ENCODE measurements at places on chromosomes 4 and X.

DNA sequence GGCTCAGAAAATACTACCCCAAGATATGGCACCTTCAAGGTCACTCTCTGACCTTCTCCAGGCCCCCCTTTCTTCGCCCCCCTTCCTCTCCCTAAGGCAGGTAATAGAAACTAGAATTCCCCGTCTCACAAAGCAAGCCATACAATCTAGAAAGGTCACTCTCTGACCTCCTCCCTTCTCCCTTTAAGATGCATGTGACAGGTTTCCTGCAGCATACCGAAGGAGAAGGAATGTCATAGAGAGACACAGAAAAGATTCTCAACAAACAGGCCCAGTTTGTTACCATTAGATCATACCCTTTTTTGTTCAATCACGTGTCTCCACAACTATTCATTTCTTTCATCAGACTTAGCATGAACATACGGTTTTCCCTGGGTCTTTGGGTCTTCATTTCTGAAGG is 51.2 kb upstream of the RBMXL3 start:
- no peak for DNase-seq

DNA sequence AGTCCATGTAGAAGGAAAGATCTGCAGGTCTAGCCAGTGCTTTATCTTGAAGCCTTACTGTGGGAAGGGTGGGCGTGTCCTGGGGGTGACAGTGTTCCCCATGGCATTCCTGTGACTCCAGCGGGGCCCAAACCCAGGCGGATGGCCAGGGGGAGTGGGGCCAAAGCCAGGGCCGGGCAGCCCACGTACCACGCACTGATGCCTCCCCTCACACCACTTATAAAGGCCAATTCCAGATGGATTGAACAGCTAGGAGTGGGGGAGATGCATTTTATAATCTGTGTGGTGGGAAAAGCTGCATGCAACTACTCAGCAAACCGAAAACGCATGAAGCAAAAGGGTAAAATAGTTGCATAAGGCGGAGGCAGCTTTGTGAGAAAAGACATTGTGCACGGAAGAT is 36.4 kb downstream of the NELFA start:
- DNase-seq = no peak

DNA sequence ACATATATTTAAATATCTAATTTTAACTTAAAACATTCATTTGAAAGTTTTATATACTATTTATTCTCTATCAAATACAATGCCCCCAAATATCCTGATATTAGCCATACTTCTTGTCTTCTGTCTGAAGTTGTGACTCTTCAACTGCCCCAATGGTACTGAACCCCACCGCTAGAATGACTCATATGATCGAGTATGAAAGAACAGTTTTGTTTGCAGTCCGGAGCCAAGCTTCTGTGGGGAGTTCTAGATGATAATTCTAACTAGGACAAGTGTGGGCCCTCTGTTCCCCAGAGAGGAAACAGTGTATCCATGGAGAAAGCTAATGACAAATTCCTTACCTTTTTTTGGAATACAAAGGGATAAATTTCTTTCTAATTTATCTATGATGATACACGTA is 24.7 kb upstream of the CT47A1 start:
- DNase-seq = no peak

- no peak for DNase-seq
These were observed 167.2 kb upstream of the SLIT2 start for GRCh38 chr4:20084488-20084887.

DNA sequence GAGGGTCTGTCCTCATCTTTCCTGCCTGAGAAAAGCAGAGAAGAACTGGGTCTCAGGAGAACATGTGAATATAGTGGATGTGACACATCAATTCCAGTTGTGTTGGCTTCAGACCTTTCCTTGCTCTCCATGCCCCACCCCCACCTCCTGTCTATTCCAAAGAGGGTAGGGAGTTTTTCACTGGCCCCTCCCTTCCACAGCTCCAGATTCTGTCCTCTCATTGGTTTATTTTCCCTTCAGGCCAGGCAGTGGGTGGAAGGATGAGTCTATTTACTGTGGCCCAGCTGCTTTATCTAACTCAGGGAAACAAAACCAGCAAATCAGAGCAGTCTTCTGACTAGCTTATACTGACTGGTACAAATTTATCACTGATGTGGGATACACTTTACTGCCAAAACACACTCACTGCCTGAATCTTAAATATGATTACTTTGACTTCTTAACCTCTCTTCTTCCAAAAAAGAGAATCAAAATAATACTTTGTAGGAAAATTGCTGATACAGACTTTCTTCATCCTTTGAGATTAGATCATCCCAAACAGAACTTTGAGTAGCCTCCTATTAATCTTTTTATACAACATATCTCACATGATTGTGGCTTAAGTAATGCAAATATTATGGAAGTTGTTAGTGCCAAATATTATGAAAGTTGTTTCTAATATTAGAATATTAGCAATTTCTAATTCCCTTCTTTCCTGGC is 221.2 kb downstream of the MID1 start:
- no peak for DNase-seq

GRCh38 chrX:56268888-56269287 is 36.7 kb downstream of the KLF8 start:
- DNase-seq = no peak

DNA sequence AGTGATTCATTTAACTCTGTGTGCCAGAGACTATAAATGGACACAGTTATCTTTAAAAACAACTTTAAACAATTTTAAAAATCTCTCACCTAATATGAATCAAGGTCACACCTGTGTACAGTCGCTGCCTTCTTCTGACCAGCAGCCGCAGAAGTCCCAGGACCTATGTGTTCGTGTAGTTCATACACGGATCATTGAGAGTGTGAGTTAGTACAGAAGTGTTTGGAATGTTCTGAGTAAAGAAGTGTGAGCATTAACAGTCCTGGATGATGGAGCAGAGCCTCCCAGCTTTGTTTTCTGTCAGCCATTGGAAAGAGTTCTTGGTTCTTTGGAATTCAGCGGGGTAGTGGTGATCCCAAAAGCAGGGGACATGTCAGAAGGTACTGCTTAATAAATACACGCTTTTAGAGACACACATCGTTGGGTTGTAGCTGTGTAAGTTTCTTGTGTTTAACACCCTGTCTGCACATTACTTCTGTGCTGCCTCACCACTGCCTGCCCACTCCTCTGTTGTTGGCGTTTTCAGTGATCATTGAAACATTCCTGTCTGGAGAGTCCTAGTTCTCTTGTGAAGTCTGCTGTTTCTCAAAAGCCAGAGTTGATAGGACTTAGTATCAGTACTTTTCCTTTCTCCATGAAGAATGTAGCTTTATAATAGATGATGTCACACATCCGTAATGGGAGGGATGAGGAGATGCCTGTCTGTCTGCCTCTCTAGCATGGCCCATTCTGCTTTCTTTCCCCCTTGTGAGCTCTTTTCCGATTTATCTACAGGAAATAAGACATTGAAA is 90.6 kb downstream of the PTTG2 start:
- no peak for DNase-seq

DNA sequence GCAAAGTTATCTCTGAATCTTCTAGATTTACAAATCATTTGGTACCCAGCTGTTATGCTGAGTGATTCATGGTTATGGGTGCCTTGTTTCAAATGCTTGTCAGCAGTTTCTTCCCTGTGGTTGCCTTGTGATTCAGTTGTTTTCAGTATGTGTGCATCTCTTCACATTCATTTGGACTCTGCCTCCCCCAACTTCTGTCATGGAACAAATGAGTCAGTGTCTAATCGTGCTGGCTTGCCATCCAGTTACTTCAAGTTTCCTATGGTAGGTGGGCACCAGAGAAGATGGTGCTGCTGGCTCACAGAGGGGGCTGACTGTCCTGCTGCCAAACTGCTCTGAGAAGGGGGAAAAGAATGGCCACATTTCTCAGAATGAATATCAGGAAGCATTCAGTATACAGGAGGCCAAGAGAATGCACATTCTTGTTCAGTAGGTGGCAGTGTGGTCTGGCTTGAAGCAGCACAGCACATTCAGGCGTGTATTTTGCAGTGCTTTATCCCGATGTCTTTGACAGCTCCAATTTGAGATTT is 260.9 kb downstream of the GLUD2 start:
- no peak for DNase-seq

DNA sequence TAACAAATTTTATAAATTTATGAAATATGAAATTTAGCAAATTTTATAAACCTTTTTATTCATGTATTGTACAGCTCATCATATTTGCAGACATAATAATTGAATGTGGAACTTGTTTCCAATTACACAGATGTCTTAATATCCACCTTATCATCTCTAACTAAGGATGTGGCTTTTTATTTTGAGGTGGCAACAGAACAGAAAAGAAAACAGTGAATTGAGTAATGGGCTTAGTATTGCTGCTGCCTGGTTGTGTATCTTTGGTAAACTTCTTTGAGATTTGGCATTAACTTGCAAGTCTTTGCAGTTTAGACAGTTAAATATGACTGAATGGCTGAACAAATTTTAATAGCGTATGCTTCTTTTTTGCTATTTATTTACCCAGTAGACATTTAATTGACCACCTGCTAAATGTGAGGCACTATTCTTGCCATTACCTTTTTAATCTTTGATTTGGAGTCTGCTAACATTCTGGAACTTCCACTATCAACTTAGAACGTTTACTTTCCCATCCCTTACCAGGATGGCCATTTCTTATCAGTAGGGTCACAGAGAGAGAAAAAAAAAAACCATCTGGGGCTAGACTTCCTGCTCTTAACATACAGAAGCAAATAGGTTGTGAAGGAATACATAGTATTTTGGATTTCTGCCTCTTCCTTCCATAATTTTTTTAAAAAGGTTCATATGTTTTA is 44.8 kb downstream of the CLCN3 start:
- DNase-seq = no peak

DNA sequence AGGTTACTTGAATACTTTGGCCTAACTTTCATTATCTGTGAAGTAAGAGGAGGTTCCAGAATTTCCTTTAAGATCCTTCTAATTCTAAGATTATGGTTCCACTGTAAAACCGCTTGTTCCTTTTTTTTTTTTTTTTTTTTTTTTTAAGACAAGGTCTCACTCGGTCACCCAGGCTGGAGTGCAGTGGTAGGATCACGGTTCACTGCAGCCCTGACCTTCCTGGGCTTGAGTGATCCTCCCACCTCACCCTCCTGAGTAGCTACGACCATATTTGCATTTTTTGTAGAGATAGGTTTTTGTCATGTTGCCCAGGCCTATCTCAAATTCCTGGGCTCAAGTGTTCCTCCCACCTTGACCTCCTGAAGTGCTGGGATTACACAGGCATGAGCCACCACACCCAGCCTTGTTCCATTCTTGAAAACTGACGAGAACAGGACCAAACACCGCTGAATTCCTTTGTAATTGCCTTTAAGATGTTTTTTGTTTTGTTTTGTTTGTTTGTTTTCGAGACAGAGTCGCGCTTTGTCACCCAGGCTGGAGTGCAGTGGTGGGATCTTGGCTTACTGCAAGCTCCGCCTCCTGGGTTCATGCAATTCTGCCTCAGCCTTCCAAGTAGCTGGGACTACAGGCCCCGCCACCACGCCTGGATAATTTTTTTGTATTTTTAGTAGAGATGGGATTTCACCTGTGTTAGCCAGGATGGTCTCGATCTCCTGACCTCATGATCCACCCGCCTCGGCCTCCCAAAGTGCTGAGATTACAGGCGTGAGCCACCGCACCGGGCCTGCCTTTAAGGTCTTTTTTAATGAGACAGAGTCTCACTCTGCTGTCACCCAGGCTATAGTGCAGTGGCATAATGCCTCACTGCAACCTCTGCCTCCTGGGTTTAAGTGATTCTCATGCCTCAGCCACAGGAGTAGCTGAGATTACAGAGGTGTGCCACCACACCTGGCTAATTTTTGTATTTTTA is 6.8 kb downstream of the PDS5A start:
- DNase-seq = no peak

- DNase-seq = no peak
These were observed at the start of gene P2RY8 for GRCh38 chrX:1537031-1537715. P2RY8 (minus strand) TSS chrX:1537185; CDS start chrX:1466558, 70,627 bp downstream.
